ENCODE measurements at places on chromosomes 2 and 18.

- peak; percentile 13 for DNase-seq
These were observed 10.7 kb upstream of the RBM45 start for GRCh38 chr2:178101321-178102079.

DNA sequence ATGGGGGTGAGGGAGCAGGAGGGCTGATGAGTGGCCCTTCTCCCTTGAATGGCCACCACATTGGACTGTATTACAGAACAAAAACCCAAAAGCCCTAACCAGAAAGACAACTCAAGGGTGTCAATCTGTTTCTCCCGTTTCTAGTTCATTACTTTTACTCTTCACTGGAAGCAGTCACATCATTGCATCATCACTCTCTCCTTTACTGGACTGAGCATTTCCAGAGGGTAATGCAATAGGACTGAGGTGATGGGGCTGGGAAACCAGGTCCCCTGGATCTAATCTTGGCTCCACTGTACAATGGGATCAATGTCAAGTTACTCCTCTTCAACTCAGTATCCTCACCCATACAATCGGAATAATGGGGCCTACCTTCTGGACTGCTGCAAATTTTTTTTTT, 56.1 kb downstream of the BCL2 start:
- no peak for DNase-seq

DNA sequence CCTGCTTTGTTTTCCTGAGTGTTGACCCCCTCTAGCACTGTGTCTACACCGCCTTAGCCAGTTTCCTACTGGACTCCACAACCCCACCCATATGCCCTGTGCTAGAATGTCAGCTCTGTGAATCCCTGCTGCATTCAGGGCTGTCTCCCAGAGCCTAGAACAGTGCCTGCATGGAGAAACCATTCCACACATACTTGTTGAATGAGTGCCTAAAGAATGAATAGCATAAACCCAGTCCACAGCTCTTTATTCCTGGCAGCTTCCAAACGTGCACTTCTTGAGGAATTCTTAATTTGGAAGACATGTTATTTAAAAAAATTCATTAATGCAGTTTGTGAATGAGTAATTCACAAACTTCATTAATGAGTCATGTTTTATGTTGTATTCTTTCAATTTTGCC, 6.5 kb upstream of the NAPG start:
- no peak for DNase-seq

DNA sequence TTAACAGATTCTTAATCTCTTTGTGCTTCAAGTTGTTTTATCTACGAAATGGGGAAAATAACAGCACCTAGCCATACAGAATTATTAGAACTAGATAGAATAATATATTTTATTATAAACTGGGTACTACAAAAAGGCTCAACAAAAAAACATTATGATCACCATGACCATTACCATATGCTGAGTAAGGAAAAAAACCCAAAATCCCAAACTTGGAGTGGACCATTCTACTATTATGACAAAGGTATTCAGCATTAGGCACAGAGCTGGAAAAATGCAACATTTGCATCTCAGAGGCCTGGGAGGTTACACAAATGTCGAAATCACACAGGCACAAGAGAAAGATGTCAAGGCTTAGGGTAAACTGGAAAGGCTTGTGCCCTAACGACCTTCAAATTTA, 162.8 kb downstream of the SRBD1 start:
- no peak for DNase-seq

- no peak for DNase-seq
These were observed 149.2 kb upstream of the L3MBTL4 start for GRCh38 chr18:6563896-6564295.

- DNase-seq = no peak
These were observed 36.1 kb downstream of the CREG2 start for GRCh38 chr2:101351207-101351606.

GRCh38 chr2:40471866-40472265, 20.0 kb upstream of the SLC8A1 start:
- DNase-seq = peak; percentile 28

- no peak for DNase-seq
These were observed 68.7 kb downstream of the VWA3B start for GRCh38 chr2:98155716-98156115.

- no peak for DNase-seq
These were observed 714 bp upstream of the SCN9A start for GRCh38 chr2:166376488-166376828.

GRCh38 chr2:223989856-223990232, 32.6 kb downstream of the MRPL44 start:
- peak; percentile 26 for DNase-seq

GRCh38 chr2:8974016-8974415, 29.5 kb downstream of the MBOAT2 start:
- no peak for DNase-seq

DNA sequence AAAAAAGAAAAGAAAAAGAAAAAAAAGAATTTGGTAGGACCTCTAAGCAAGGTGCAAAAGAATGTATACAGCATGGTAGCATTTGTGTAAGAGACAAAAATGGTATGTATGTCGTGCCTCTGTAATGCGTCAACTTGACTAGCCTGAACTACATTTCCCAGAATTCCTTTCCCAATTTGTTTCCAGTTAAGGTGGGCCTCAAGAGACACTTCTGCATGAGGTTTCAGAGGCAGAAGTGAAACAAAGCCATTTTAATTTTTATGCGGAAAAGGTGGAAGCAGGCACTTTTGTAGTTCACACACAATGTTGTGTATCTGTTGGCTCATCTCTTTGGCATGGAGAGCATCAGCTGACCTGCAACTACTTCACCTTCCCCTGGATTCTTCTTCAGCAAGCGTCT, 56.5 kb upstream of the PAPOLG start:
- no peak for DNase-seq

GRCh38 chr2:208183972-208184705, 5.7 kb downstream of the C2orf80 start:
- no peak for DNase-seq

DNA sequence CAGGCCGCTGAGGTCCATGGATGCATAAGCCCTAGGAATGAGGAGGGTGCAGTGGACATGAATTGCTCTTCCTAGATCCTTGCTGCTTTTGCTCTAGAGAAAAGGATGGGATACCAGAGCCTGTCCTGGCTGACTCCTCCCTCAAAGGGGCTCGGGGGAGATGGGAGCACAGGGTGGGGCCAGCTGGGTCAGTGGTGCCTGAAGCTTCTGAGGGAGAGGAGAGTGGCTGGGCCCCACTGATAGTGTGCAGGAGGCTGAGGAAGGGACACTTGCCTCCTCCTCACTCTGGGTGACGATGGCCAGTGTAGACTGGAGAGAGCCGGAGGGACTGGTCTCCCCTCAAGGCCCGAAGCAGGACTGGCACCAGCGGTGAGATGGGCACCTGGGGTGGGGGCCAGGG, at the start of gene NT5DC4:
Gene NT5DC4, plus strand, starts transcription at position 236 of the 400 bp plus-strand sequence. Its CDS starts 60 bp downstream, at position 296.
- DNase-seq = no peak

- DNase-seq = no peak
These were observed 149.2 kb downstream of the GULP1 start for GRCh38 chr2:188440849-188441248.

DNA sequence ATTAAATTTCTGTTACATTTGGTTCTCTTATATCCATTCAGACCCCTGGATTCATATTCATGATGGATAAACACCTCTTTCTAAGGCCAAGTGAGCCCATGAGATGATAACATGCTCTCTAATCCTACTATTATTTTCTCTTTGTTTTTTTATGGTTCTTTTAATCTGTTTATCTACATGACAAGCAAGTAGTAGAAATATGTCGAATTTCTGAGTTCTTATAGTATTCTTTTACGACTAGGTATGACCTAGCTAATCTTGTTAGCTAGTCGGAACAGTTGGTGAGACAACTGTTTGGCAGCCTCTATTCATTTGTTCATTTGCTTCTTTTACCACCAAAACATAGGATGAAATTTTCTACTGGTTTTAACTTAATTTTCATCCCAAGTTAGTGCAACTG, 98.1 kb upstream of the SCG2 start:
- no peak for DNase-seq

DNA sequence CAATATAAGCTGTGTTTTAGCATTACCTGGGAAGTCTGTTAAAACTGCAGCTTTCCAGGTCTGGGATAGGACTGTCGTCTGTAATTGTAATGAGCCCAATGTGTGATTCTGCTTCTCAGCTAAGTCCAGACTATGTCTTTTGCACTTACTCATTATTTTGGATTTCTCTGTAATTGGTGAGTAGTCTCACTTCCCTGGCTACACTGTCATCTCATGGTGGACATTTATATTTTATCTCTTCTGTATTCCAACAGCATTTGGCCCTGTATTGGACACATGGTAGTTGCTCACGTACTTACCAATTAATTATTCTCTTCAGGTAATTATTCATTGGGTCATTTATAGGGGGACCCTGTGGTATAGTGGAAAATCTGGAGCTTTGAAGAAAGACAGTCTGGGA, 28.0 kb downstream of the LHCGR start:
- DNase-seq = peak; percentile 57

DNA sequence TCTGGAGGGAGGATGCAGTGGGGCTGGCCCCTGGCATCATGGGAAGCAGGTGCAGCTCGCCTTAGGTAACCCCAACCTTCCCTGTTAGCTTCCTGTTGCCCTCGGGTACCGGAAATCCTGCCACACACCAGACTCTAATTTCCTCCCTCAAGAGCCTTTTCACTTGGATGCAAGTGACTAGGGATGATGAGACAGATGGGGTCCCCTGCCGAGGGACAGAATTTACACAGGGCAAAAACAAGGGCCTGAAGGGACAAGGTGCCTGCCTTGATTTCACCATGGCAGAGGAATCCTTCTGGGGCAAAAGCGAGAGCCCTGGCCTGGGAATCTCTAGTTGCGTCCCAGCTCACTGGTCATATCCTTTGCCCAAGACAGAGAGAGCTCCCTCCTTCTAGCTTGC, 263.1 kb downstream of the LOXHD1 start:
- DNase-seq = no peak

- no peak for DNase-seq
These were observed 25.5 kb upstream of the GPR155 start for GRCh38 chr2:174512345-174512744.

GRCh38 chr2:236512902-236513435, 56.7 kb upstream of the ACKR3 start:
- DNase-seq = peak; percentile 67

- DNase-seq = peak; percentile 5
These were observed 134.7 kb downstream of the TPGS2 start for GRCh38 chr18:36693931-36694620.

- DNase-seq = no peak
These were observed 188.4 kb upstream of the TPO start for GRCh38 chr2:1224901-1225300.

- peak; percentile 56 for DNase-seq
These were observed 107.6 kb upstream of the CYRIA start for GRCh38 chr2:16773080-16773713.

DNA sequence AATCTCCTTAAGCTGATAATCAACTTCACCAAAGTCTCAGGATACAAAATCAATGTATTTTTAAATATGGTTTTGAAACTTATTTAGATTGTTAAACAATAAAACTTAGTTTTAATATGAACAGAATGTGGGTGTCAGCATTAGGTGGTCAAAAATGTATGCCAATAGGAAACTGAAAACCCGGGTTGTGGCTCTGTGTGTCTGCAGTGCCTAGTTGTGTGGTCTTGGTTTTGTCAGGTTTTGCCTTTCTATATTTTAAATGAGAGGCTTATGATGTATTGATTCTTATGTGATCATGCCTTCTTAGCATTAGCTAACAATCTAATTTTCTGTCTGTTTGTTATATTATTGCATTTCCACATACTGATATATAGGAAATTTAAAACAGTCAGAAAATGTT, 227.8 kb downstream of the ZNF407 start:
- no peak for DNase-seq

DNA sequence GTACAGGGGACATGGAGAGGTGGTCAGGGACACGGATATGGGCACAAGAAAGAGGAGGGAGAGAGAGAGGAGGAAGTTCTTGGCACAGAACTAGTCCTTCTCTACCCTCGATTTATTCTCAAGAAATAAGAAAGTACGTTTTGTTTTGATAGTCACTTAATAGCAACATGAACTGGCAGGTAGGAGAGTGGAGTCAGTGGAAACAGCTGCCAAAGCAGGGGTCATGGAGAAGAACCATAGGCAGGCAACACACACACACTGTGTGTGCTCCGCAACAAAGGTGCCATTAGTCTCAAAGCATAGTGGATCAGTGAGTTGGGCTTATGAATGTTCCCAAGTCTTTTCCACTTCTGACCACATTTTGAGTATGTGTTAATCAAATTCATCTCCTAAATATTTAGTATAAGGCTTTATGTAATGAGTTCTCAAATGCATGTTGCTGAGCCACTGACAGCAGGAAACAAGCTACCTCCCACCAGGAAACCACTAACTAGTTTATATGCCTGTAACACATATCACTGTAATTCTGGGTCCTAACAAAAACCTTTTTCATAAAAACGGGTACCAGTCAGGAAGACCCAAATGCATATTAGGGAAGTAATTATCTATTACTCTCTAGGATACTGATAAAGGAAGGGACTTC, 41.1 kb downstream of the IWS1 start:
- no peak for DNase-seq

DNA sequence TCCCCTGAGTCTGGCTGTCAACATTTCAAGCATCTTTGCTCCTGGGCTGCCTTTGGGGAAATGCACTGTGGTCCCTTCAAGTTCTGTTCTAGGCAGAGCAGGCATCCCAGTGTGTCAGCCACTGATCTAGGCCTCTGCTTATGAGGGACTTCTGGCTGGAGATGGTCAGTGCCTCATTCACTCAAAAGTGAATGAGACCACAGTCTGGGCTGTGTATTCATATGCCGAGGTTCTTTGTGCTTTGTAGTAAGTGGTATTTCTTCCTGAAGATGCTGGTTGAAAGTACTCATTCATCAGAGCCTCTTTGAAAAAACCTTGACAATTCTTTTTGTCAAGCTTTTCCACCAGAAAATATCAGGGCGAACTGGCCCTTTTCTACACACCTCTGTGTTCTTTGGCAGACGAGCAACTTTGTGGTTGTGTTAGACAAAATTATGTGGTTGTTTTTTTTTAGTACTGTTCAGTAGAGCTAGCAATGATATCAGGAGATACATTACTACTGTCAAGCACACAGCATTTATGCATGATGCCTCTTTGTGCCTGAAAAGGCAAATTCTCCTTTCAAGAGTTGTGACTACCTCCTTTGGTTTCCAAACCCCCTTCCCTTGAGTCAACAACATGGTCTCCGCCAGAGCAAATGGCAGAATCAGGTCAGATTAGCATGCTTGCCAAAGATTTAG, 510.9 kb upstream of the NRP2 start:
- no peak for DNase-seq

DNA sequence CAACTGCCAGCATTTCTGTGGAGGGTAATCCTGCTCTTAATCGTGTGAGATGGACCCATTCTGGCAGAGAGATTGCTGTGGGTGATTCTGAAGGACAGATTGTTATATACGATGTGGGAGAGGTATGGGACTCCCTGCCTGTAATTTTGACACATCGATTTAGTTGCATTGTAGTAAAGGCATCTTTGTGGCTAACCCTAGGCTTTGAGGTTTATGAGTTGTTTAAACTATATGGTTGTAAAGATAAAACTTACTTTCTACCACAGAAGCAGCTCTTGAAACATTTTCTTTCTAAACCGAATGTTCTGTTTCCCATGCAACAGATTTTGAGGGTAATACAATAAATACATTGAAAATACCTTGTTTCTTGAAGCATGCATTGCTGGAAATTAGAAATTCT, 58.5 kb downstream of the DYNC1I2 start:
- DNase-seq = no peak

- no peak for DNase-seq
These were observed at the start of gene KIAA2012 for GRCh38 chr2:202072737-202073401. Gene KIAA2012 (plus strand): TSS chr2:202073255. CDS start chr2:202073628, 373 bp downstream.
